HCT116 (cell line): ENCODE measurements at places on chromosomes 13 and 19. TPM values are rescaled to one million over a fixed set of nuclear protein-coding genes. Genes with fewer than 3 reads are reported as not detected.

Gene ZNF626
- total RNA-seq: not detected

Gene SHC2
- total RNA-seq: 2.5 TPM

Gene TCF3
- total RNA-seq: 208 TPM

DNA sequence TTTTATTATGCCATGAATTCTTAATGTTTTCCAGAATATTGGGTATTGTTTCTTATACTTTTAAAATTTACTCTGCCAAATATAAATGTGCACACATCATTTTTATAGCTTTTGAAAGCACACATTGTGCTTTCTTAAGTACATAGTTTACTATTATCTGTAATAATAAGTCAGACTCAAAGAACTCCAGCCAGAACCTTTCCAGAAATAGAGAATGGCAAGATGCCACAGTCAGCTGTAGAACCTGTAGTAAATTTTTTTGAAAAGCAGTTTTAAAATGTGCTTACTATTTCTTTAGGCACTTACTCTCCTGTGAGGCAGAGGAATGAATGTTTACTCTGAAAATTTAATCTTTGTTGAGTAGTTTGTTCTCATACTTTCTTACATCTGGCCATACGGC, 1287.1 kb downstream of the PCDH9 start:
- no peaks in the 10 kb centered on the region for H3K27me3 ChIP-seq
- H3K4me3 ChIP-seq: no peak overlapping the region
- no peaks in the 10 kb centered on the region for H3K36me3 ChIP-seq
- DNase-seq: no peak
- H3K4me1 ChIP-seq: no peaks in the 10 kb centered on the region

- H3K4me3 ChIP-seq: no peak overlapping the region
- DNase-seq: no peak
- H3K27me3 ChIP-seq: no peaks in the 10 kb centered on the region
- no peaks in the 10 kb centered on the region for H3K4me1 ChIP-seq
Observed at GRCh38 chr19:11323601-11324078, 15.8 kb downstream of the RAB3D start.

DNA sequence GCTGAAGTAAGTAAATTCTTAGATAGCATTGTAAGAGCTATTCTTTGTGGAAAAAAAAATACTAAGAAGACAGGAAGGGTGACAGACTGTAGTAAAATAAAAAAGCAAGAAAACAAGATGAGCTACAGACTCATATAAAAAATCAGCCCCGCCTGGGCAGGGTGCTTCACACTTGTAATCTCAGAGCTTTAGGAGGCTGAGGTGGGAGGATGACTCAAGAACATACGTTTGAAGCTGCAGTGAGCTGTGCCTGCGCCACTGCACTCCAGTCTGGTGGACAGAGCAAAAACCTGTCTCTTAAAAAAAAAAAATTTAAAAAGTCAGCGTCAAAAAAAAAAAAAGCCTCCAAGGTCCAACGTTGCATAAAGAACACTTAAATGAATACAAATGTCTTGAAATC, 102.1 kb downstream of the VWA8 start:
- no peak overlapping the region for H3K27ac ChIP-seq
- H3K27me3 ChIP-seq: no peaks in the 10 kb centered on the region
- no peaks in the 10 kb centered on the region for H3K4me1 ChIP-seq
- peaks cover 2% of the 10 kb centered on the region; the same call in 1 of the 2 replicates for H3K36me3 ChIP-seq

- no peaks in the 10 kb centered on the region for H3K27me3 ChIP-seq
- H3K36me3 ChIP-seq: no peaks in the 10 kb centered on the region
- no peak for DNase-seq
- no peak overlapping the region for H3K4me3 ChIP-seq
Observed at GRCh38 chr19:55373306-55373992, 3.2 kb upstream of the TMEM190 start.

DNA sequence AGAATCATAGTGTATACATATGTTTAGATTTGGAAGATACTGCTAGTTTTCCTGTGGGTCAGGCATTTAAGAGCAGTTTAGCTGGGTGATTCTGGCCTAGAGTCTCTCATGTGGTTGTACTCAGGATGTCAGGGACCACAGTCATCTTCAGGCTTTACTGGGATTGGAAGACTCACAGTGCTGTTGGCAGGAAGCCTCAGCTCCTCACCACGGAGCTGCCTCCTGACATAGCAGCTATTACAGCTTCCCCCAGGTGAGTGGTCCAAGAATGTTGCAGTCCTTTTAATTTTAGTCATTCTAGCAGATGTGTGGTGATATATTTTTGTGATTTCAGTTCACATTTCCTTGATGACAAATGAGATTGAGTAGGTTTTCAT, 16.9 kb upstream of the GPR18 start:
- no peak overlapping the region for H3K4me3 ChIP-seq
- no peak overlapping the region for H3K27ac ChIP-seq
- no peaks in the 10 kb centered on the region for H3K36me3 ChIP-seq
- H3K27me3 ChIP-seq: no peaks in the 10 kb centered on the region
- peaks cover 4% of the 10 kb centered on the region; the same call in 1 of the 2 replicates for H3K4me1 ChIP-seq

DNA sequence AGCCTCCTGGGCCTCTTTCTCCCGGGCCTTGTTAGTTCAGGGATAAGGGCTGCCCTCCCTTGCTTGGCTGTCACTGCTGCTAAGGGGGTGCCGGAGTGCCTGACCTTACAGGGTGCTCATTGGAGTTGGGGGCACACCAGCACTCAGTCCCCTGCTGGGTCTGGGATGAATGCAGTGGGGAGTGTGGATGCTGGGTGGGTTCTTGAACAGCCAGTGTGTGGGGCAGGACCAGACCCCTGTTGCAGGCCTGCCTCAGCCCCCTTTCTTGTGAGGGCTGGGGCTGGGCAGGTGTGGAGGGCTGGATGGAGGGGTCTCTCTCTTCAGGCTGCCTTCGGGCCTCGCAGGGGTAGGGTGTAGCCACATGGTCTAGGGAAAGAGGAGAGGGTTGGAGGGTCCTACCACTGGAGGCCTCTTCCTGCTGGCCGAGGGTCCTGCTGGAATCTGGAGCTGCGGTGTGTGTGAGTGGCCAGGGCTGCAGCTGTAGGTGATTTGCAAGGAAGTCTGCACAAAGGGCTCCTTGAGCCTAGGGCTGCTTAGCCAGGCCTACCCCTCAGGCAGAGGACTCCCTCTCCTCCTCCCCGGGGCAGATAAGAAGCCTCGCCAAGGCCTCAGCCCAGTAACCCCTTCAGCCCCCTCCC, 3.2 kb downstream of the CEBPA start:
- no peak for DNase-seq
- no peak overlapping the region for H3K4me3 ChIP-seq
- no peaks in the 10 kb centered on the region for H3K36me3 ChIP-seq
- no peaks in the 10 kb centered on the region for H3K27me3 ChIP-seq
- peaks cover 16% of the 10 kb centered on the region for H3K4me1 ChIP-seq

DNA sequence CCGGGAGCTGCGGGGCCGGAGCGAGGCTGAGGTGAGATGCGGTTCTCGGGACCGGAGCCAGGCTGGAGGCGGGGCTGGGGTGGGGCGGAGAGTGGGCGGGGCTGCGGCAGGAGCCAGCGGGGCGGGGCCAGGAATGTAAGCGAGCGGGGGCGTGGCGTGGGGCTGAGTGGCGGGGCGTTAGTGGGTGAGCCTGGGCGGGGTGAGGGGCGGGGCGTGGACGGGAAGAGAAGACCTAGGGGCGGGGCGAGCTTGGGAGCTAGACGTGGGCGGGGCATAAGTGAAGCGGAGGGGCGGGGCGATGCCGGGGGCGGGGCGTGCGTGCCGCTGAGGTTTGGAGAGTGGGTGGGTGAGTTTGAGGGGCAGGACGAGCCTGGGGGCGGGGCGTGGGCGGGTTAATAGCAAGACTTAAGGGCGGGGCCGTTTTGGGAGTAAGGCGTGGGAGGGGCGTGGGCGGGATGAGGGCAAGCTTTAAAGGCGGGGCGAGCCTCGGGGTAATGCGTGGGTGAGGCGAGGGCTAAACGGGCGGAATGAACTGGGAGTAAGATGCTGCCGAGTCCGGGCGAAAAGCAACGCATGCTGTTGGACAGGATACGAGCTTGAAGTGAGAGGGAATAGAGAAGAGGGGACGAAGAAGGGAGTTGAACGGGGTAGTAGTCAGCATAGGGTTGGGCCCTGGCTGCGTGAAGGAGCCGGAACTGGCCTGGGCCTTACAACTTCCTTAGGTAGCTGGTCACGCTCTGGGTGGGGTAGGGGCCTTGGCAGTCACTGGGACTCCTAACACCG, 572 bp downstream of the SNAPC2 start:
- peaks cover 12% of the 10 kb centered on the region for H3K36me3 ChIP-seq
- no peaks in the 10 kb centered on the region for H3K27me3 ChIP-seq
- DNase-seq: peak; percentile 89
- peak overlapping the region; percentile 74 for H3K4me3 ChIP-seq
- H3K27ac ChIP-seq: peak overlapping the region; percentile 89

DNA sequence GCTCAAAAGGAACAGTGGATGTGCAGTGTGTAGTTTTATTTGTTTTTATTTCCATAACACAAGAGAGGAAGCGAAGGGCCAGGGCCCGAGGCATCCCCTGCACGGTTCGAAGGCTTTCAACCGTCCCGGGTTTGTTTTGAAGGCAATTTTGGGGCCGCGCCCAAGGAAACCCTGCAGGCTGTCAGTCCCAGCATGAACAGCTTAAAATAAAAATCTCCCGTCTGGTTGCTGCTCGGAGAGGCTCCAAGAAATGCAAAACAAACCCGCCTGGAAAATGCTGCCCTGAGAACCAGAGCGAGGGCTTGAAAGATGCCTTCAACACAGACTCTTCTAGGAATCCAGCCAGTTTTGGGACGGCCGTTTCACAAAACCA, 16.0 kb downstream of the LSM4 start:
- DNase-seq: no peak
- peak overlapping the region; percentile 97; the same call in 1 of the 2 replicates for H3K27ac ChIP-seq
- peaks cover 40% of the 10 kb centered on the region; the same call in 1 of the 2 replicates for H3K36me3 ChIP-seq
- peaks cover 34% of the 10 kb centered on the region for H3K4me1 ChIP-seq
- no peak overlapping the region for H3K4me3 ChIP-seq
- H3K27me3 ChIP-seq: no peaks in the 10 kb centered on the region
